Cortex of kidney (tissue), 1 donor: ENCODE measurements at places on chromosomes 12 and 14.

- no peak for DNase-seq
Observed at GRCh38 chr12:98408681-98409080, 106.7 kb upstream of the TMPO start.

- no peak for DNase-seq
Observed at GRCh38 chr12:112946236-112947000, 8.1 kb downstream of the OAS3 start.

DNA sequence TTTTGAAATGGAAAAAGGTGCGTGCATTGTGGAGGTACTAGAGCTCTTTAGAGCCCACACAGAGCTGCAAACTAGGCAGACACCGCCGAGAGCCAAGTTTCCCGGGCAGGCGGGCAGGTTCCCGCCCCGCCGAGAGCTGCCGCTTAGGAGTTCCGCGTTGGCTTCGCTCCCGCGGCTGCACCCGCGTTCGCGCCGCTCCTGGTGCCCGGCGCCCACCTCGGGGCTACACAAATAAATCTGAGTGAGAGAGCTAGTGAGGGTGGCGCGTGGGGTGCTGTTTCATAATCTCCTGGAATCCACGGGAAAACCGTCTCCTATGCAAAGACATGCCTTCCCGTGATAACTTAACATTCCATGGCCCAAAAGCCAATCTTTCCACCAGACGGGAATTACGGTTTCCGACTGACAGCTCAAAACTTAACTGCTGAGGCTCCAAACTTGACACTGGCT is 645 bp downstream of the KITLG start:
- DNase-seq: no peak

- DNase-seq: no peak
Observed at GRCh38 chr12:58206876-58207275, 265.5 kb downstream of the ATP23 start.
